Hematopoietic multipotent progenitor cell treated with erythropoietin and hydrocortisone succinate and interleukin-3 and kit ligand, for 15 days (in vitro differentiated cells): ENCODE measurements at places on chromosomes 1 and 21.

DNA sequence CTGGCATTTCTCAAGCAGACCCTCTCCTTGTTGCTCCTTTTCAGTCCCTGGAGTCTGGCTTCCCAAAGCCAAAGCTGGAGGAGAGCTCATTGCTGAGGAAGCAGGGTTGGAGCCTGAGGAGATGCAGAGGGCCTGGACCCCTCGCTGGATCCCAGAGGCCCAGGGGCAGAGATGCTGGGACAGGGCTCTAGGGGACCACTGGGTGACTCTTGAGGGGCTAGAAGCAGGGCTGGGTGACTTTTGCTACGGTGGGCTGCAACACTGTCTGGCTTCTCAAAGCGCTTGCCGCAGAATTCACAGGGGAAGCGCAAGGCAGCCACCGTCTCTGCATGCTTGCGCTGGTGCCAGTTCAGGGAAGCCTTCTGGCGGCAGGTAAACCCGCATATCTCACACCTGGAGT, 8.8 kb downstream of the ZNF692 start:
- DNase-seq, result no peak

DNA sequence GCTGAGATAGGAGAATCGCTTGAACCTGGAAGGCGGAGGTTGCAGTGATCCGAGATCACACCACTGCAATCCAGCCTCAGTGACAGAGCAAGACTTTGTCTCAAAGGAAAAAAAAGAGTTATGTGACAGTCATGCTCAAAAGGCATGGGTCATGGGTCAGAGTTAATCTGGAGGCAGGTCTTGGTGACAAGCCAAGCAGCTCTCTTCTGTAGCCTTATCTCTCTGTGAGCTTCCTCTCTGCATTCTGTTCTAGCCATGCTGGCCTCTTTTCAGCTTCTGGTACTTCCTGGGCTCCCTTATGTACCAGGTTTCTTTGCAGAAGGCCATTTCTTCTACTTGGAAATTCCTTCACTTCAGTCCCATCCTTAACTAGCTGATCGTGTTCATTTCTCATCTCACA, 63.6 kb downstream of the NGF start:
- DNase-seq, result no peak

DNA sequence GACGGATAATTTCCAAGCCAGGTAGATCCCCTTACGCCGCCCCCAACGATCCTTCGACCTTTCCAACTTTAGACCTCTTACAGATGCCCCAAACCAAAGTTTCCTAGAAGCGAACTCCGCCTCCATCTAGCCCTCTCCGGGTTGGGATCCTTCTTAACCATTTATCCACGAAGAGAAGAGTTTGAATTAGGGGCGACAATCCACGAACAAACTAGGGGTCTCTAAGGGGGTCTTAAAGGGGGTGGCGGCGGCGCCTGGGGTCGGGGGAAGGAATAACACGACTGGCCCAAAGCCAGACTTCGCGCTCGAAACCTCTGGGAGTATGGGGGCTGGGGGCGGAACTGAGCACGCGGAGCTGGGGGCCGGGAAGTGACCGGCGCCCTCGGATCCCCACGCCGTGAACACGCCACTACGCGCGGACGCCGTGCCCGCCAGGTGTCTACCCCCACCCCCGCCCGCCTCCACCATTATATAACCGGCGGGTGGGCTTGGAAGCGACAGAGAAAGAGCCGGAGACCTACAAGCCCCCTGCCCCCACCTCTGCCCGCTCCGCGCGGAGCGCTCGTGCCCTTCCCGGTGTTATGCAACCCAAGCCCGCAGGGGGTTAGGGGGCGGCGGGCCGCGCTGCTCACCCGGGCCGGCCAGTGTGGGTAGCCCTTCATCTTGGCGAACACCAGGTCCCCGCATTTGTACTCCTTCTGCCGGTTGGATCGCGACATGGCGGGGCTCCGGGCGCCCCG, 594 bp downstream of the HDGF start:
- DNase-seq, result peak; percentile 38

- no peak for DNase-seq
Measured at GRCh38 chr1:162908780-162909179, 47.8 kb upstream of the CCDC190 start.

GRCh38 chr1:39681294-39681693, 9.4 kb upstream of the NT5C1A start:
- DNase-seq, result no peak

DNA sequence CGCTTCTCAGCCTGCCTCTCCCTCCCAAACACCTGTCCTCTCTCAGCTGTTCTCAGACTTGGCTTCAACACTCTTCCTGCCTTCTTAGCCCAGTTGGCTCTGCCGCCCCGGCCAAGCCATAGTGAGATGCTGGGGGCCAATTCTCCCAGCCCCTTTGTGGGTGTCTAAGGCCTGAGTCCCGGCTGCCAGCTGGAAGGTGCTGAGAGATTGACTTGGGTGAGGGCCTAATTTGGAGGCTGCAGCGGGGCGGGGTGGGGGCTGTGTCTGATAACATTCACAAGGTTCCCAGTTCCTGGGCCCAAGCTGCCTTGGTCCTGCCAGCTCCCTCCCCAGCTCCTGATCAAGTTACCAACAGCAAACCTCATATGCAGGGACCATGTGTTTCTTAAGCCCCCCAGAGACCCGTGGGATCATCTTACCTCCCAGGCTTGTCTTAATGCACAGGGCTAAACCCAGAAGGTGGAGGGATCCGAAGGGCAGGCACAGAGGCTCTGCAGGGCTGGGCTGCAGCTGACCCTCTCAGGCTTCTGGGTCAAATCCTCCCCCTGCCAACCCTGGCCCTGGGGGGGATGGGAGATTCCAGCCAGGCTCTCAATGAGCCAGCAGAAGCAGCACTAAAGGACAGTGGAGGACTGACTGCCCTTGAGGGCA, 9.8 kb downstream of the INKA2 start:
- no peak for DNase-seq

GRCh38 chr1:27968692-27969091, 8.9 kb downstream of the XKR8 start:
- no peak for DNase-seq

GRCh38 chr1:30745156-30745833, 12.3 kb downstream of the LAPTM5 start:
- no peak for DNase-seq

GRCh38 chr1:220809704-220810103, 23.0 kb downstream of the MTARC1 start:
- DNase-seq, result no peak

GRCh38 chr1:34162852-34163766, 1.9 kb downstream of the CSMD2 start:
- DNase-seq, result no peak

DNA sequence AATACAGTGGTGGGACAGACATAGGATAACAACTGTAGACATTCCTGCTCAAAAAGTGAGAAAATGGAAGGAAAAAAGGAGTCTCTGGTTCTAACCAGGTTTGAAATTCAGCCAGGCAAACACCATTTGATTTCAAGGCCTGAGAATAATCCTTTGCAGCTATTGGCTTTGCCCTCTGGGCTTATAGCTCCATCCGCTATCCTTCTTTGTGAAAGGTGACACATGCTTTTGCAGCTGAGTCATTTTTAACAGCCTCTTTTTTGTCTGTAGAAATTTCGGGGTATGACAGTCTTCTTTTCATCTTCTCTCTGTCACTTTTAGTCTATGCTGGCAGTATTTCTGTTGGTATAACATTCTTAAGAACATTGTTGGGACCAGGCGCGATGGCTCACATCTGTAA, 16.2 kb downstream of the SDHC start:
- no peak for DNase-seq

DNA sequence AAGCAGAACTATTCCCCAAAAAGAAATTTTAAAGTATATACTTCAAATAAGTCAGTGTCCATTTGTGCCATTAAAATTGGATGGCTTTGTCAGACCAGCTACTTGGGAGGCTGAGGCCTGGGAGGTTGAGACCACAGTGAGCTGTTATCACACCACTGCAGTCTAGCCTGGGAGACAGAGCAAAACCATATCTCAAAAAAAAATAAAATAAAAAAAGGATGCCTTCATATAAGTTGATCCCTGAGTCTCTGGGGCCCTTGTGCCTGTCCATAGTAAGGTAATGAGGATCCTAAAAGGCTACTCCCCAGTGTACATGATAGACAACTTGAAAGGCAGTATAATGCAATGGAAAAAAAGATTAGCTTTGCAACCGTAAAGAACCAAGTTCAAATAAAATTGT, 81.2 kb upstream of the BARHL2 start:
- no peak for DNase-seq

- DNase-seq, result no peak
Measured at GRCh38 chr1:93905734-93906133, 3.5 kb downstream of the GCLM start.

DNA sequence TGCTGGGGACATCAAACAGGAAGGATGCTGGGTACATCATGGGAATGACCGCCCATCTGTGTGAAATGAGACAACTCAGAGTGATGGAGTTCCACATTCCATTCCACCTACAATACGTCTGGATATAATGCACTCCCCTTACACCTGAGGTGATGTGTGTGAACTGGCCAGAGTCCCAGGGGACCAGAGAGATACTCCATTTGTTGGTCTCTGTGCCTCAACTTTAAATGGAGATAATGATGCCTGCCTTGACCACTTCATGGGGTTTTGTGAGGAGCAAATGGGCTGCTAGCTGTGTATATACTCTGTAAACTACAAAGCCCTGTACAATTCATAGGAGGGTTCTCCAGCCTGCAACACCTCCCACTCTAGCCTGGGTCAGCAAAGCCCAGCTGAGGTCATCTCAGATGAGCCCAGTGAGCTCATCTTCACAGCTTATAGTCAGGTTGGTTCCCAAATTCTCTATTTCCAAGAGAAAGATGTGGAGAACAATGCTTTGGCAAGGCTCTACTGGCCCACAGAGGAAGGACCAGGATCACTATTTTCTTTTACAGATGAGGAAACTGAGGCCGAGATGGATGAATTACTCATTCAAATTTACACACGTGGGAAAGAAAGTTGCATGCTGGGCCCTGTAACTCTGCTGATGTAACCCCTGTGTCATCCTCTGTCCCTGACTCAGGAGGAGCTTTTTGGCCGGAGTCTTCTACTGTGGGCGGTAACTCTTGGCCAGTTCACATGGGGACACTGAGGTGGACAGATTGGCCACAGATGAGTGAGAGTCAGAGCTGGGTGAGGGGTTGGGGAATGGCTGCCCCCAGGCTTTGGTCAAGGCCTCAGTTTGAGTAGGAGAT, 105.6 kb upstream of the GCLM start:
- DNase-seq, result no peak

DNA sequence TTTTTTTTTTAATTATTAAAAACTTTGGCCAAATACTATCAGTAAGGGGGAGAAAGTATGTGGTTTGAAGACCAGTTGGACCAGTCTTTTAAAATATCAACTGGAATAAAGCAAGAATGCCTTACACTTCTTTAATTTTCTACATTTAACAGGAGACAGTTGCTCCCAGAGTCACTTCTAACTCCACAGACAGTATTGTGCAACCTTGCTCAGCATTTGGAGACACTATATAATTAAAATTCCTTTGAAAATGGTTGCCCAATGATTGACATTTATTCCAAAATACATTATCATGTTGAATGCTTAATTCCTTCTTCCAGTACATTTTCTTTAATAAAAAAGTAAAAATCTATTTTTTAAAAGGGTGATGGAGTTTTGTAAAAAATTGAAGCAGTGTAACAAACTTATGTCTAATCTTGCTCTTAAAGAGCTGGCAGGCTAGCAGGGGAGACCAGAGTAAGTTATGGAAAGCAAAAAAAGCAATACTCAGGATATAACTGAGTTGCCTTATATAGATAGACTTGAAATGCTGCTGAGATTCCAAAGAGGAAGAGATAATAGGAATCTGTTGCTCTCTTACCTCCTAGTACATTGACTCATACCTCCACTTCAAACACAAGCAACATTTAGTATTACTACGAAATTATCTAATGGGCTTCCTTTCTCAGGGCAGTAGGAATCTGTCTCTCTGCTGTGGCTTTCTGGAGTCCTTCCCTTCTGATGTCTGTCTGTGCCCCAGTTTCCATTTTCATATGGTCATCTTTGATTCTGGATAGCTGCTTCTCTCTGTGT, 69.7 kb upstream of the RGL1 start:
- no peak for DNase-seq
